ENCODE measurements at places on chromosomes 16 and 17. TPM values are rescaled to one million over a fixed set of nuclear protein-coding genes. Genes with fewer than 3 reads are reported as not detected.

GRCh38 chr17:40175928-40176753 lies 1.1 kb upstream of the RAPGEFL1 start:
- H3K27me3 ChIP-seq: no peaks in the 10 kb centered on the region
- no peak for DNase-seq
- H3K36me3 ChIP-seq: peaks cover 17% of the 10 kb centered on the region
- H3K4me1 ChIP-seq: peaks cover 41% of the 10 kb centered on the region
- no peak overlapping the region for H3K4me3 ChIP-seq

DNA sequence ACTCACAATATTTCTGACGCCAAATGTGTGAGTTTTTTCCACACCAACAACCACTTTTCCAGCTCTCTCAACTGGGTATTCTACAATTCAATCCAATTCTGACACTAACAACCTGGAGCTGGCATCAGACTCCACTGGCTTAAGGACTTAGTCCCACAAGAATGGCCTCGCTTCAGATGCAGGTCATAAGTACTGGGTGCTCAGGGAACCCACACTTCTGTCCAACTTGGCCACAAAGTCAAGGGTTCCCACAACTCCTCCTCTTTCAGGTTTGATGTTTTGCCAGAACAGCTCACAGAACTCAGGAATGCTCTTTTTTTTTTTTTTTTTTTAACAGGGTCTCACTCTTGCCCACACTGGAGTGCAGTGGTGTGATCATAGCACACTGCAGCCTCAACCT lies 56.1 kb upstream of the TMC5 start:
- H3K27me3 ChIP-seq: no peaks in the 10 kb centered on the region
- no peaks in the 10 kb centered on the region for H3K4me1 ChIP-seq
- H3K27ac ChIP-seq: no peak overlapping the region
- no peak overlapping the region for H3K4me3 ChIP-seq

CDK5R1 gene
- total RNA-seq: 5.4 TPM

DNA sequence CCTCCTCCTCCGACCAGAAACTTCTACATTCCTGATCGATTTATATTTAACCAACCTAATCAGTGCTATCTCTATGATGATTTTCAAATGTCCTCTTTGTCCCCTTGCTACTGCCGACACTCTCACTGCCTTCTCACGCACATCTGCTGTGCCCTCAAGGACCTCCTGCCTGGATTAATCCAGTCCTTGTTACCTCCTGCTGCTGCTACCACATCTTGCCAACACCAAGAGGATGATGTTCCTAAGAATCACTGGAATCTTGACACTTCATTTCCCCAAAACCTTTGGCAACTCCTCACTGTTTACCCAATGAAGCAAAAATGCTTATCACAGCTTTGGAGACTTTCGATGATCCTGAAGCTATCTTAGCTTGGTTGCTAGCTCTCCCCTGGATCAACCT lies 287.3 kb upstream of the AXIN2 start:
- H3K4me3 ChIP-seq: no peak overlapping the region
- H3K4me1 ChIP-seq: peaks cover 9% of the 10 kb centered on the region
- no peaks in the 10 kb centered on the region for H3K27me3 ChIP-seq
- no peak overlapping the region for H3K27ac ChIP-seq
- DNase-seq: no peak

KRTAP4-4 gene
- not detected for total RNA-seq

DNA sequence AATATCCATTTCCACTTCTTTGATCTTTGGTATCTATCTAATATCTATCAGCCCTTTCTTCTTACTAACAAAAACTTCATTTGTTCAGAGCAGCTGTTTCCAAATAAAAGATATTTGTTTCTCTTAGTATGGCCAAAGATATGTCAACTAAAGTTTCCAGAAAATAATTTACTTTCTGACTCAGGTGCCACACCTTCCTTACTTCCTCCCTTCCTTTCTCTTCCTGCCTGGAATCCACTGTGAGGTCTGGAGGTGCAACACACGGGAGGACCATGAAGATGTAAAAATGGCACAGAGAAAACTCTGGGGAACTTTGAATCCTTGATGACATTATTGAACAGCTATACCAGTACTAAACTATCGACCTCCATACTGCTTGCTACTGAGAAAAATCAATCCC lies 14.0 kb downstream of the MED13 start:
- no peaks in the 10 kb centered on the region for H3K27me3 ChIP-seq
- no peak overlapping the region for H3K27ac ChIP-seq
- DNase-seq: no peak
- H3K4me1 ChIP-seq: no peaks in the 10 kb centered on the region
- H3K36me3 ChIP-seq: peaks cover 40% of the 10 kb centered on the region
- H3K4me3 ChIP-seq: no peak overlapping the region

DNA sequence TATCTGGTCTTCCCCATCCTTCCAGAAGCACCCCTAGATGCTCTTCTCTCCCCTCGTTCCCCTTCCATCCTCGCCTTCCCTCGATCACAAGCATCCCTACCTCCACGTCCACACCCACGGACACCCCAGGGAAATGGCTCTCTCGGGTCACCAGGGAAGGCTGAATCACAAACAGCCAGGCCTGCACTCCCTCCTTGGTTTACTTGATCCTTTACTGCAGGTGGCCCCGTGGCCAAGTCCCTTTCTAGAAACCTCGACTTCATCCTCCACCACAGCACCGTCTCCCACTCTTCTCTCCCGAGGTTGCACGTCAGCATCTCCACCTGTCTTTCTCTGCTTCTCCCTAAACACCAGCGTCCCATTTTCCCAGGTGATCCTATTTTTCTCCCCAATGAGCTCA lies 6.5 kb upstream of the RBFOX3 start:
- H3K27me3 ChIP-seq: peaks cover 52% of the 10 kb centered on the region
- no peak overlapping the region for H3K4me3 ChIP-seq
- H3K4me1 ChIP-seq: no peaks in the 10 kb centered on the region

GNG13 gene
- not detected for total RNA-seq

- H3K36me3 ChIP-seq: no peaks in the 10 kb centered on the region
- DNase-seq: no peak
- H3K4me1 ChIP-seq: peaks cover 55% of the 10 kb centered on the region
- H3K4me3 ChIP-seq: no peak overlapping the region
Measured at GRCh38 chr17:6867849-6868248, 36.3 kb upstream of the TEKT1 start.

YBX2 gene
- 2.3 TPM for total RNA-seq

HS3ST3A1 gene
- total RNA-seq: not detected

Measured in HCT116 (cell line).